ENCODE measurements at places on chromosomes 3 and 15.

DNA sequence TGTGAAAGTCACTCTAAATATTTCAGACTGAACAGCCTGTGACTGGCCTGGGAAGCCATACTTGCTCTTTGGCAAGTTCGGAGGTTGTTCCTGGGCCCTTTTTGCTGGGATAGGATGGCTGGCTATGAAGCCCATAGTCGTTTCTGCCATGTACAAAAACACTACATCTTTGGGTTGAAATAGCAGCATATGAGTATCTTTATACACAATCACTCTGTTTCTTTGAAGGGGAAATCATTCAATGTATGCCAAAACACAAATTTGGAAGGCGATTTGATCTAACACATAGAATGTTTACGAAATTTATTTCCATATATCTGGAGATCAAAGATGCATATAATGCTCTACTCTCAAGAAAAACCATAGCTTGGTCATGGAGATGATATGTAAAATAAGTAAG is 192.9 kb downstream of the SQOR start:
- H3K36me3 ChIP-seq, result no peaks in the 10 kb centered on the region
- no peaks in the 10 kb centered on the region for H3K4me1 ChIP-seq
- no peaks in the 10 kb centered on the region for H3K27me3 ChIP-seq
- H3K27ac ChIP-seq, result no peak overlapping the region
- no peak for DNase-seq
- H3K4me3 ChIP-seq, result no peak overlapping the region

DNA sequence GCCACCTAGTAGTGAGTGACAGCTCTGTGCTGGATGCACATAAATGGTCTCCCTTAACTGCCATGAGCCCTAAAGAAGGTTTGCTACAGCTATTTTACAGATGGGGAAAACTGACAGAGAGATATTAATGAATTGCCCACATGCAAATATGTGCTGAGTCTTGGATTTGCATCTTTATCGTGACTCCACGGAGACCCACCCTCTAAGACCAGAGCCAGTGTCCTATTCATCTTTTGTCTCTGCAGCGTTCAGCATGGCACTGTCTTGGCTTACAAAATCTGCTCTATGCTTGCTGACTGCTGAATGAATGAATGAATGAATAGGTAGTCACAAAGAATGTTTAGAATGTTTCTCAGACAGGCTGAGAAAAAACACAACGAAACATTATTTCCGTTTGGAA is 48.3 kb downstream of the BTD start:
- H3K36me3 ChIP-seq, result peaks cover 2% of the 10 kb centered on the region
- no peaks in the 10 kb centered on the region for H3K27me3 ChIP-seq
- H3K4me3 ChIP-seq, result no peak overlapping the region
- no peak overlapping the region for H3K27ac ChIP-seq
- no peak for DNase-seq

DNA sequence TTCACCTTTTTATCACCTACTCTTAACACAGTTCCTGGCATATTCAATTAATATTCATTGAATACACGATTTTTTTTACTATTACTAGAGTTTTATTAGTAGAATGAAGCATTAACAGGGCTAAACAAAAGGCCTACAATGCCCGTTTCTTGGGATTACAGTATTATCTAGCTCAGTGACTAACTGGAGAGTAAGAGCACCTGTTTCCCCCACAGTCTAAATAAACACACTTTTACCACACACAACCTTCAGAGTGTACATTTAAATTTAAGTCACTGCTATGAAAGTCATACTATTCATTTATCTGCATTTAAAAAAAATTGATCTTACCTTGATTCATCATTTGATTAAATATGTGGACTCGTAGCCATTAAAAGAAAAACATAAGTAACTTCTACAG is 74.8 kb downstream of the PLOD2 start:
- H3K4me1 ChIP-seq, result peaks cover 7% of the 10 kb centered on the region
- H3K4me3 ChIP-seq, result no peak overlapping the region
- H3K27me3 ChIP-seq, result no peaks in the 10 kb centered on the region
- H3K36me3 ChIP-seq, result no peaks in the 10 kb centered on the region

DNA sequence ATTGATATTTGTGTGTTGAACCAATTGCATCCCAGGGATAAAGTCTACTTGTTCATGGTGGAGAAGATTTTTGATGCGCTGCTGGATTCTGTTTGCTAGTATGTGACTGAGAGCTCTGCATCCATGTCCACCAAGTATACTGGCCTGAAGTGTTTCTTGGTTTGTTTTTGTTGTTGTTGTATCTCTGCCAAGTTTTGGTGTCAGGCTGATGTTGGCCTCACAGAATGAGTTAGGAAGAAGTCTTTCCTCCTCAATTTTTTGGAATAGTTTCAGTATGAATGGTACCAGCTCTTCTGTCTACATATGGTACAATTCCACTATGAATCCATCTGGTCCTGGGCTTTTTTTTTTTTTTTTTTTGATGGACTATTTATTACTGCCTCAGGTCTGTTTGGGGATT is 50.9 kb upstream of the OSTN start:
- no peak for DNase-seq
- H3K4me3 ChIP-seq, result no peak overlapping the region

DNA sequence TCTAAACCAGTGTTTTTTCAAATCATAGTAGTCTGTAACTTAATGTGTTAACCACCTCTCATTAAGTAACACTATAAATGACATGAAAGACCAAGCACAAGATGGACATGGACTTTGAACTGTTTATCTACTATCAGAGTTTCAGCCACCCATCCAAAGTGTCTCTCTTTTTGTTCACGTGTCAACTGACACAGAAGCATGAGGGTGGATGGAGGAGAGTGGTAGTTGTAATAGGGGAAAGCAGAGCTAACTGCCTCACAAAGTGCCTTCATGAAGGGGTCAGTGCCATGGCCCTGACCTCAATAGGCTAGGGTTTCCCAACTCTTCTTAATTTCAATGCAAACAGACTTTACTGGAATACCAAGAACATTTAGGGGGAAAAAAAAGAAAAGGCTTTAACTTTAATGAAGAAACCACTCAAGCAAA is 32.1 kb upstream of the TRPM7 start:
- no peaks in the 10 kb centered on the region for H3K4me1 ChIP-seq
- no peak overlapping the region for H3K27ac ChIP-seq
- no peak overlapping the region for H3K4me3 ChIP-seq
- H3K36me3 ChIP-seq, result peaks cover 12% of the 10 kb centered on the region
- no peaks in the 10 kb centered on the region for H3K27me3 ChIP-seq

DNA sequence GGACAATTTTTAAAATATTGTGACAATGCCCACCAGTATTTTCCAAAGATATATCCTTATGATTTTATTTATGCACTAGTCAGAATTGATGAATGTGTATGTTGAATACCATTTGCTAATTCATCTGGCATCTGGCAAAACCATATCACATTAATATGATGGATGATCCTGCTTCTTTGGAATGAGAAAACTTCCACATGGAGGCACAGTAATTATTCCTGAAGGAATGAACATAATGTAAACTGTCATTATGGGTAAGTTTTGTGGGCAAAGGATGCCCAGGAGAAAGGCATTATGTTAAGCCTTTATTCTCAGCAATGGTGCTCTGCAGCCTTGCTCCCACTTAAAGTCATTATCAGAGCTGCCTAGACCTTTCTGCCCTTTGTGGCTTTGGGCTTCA is 113.0 kb upstream of the MME start:
- no peak for DNase-seq
- no peaks in the 10 kb centered on the region for H3K27me3 ChIP-seq
- no peak overlapping the region for H3K27ac ChIP-seq
- no peaks in the 10 kb centered on the region for H3K36me3 ChIP-seq
- H3K4me1 ChIP-seq, result no peaks in the 10 kb centered on the region

All from esophagus squamous epithelium (tissue), 5 donors.